WTC11 (cell line): ENCODE measurements at places on chromosomes 3 and 15.

- no peak for DNase-seq
Measured at GRCh38 chr3:64190517-64191515, 34.5 kb downstream of the PRICKLE2 start.

DNA sequence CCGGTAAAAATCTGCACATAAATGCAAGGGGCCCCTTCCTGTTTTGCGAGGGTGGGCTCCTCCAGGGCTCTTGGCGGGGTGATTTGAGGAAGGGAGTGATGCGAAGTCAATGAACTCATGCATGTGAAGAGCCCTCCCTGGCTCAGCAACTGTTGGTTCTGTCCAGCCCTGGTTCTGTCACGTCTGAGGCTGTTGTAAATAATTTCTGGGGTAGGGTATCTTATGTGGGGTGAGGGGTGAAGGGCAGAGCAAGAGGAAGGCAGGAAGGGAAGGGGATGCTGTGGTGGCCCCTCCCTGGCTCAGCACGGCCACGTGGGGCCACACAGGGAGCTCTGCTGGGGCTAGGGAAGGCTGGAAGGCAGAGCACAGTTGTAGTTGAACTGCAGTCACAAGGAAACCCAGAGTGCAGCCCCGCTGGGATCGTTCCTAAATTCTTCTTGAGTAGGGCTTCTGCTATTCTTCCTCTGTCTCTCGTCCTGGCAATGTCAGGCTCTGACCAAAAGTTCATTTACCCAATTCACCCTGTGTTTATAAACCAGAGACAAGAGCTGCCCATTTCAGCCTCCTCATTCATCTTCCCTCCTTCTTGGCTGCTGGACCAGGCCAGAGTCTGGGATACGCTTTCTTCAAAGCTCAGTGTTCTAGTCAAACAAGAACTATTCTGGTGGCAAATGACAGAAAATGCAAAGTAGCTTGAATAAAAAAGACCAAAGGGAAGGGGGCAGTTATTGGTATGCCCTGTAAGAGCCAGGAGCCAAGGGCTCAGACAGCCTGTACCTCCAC, 14.8 kb upstream of the TOPBP1 start:
- no peak for DNase-seq

GRCh38 chr3:69442771-69443311, 57.0 kb upstream of the FRMD4B start:
- DNase-seq, result no peak

DNA sequence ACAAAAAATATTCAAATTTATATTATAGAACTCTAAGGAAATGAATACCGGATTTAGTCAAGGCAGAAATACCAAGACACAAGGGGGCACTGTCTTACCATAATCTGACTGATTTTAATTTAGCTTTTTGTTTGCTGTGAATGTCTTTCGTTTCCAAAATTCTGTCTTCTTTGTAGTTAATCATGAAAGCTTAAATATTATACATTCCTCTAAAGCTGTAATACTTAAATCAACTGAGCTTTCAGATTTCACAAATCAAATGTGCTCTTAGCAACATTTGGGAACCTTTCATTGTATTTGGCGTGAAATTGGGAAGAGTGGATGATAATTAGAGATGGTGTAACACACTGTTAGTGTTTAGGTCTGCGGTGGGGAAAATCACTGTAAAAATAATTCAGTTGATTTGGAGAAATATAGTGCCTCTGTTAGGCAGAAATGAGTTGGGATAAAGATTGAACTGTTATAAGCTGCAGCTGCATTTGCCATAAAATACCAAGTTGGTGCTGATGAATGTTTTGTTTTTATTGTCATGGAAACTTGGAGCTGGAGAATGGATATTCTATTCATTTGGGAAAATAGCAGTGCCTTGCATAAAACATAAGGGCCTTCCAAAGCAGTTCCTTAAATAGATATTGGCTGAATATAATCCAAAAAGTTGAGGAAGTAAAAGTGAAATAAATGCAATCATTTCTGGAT, 228.2 kb downstream of the TCF12 start:
- no peak for DNase-seq

GRCh38 chr3:60919296-60919695, 332.0 kb downstream of the FHIT start:
- no peak for DNase-seq

DNA sequence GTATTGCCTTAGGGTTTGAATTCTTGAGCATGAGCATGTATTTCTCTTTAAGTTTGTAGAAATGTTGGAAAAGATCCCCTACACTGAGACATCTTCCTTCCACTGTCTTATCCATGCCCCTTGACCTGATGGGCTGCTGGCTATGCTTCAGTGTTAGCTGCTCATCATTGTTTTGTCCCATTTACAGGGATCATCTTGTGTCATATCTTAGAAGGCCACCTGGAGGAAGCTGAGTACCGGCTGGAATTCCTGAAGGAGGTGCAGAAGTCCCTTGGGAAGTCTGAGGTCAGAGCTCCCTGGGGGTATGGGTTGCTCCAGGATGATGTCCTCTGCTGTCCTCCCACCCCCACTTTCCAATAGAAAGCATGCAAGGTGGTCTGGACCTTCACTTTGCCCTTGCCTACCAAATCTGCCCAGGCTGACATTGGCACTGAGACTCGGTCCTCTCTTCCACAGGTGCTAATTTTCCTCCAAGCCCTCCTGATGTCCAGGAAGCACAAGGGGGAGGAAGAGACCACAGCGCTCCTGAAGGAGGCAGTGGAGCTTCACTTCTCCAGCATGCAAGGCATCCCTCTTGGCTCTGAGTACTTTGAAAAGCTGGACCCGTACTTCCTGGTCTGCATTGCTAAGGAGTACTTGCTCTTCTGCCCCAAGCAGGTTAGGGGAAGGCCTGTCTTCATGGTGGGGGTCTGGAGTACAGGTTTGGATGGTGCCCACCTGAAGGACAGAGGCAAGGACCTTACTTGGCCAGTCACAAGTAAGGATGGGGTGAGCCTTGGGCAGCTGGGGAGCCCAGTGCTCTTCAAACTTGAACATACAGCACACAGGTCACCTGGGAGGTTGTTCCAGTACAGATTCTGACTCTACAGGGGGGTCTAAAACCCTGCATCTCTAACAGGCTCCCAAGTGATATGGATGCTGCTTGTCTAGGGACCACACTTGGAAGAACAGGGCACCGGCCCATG, 17.7 kb downstream of the TTC21A start:
- DNase-seq, result no peak

GRCh38 chr3:142929109-142929508, 34.4 kb downstream of the PAQR9 start:
- peak; percentile 71 for DNase-seq

DNA sequence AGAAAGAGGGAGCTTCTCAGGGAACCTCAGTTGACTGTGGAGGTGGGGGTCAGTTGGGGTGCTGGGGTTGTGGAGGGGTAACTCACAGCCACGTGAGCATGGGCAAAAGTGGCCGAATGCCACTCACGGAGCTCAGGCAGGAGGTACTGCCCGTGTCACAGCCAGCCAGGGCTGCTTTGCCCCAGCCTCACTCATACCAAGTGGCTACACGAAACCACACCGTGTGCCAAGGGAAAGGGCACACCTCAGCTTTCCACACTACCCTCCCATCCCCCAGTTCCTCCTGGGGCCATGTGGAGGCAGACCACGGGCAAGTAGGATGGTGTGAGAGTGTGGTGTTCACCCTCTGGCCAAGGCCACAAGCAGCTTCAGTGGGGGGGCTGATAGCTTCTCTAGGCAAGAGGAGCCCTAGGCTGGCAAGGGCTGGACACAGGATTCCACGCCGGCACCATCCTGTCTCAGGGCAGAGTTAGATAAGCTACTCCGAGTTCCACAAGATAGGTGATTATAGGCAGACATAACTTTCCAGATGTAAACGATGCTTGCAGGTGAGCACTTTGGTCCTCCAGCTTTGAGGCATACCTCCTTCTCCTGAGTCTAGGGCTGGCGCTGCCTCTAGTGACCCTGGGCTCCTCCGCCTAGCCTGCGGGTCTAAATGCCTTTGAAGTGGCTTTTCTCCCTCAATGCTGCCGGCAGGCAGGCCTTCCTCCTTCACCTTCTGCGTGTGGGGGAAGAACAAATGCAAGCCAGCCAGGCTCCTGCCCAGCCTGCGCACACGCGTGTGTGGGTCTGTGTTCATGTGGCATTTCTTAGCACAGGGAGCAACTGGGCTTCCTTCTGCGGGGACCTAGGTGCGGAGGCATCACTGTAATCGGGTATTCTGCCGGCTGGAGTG, 25.0 kb downstream of the RGMA start:
- DNase-seq, result no peak

DNA sequence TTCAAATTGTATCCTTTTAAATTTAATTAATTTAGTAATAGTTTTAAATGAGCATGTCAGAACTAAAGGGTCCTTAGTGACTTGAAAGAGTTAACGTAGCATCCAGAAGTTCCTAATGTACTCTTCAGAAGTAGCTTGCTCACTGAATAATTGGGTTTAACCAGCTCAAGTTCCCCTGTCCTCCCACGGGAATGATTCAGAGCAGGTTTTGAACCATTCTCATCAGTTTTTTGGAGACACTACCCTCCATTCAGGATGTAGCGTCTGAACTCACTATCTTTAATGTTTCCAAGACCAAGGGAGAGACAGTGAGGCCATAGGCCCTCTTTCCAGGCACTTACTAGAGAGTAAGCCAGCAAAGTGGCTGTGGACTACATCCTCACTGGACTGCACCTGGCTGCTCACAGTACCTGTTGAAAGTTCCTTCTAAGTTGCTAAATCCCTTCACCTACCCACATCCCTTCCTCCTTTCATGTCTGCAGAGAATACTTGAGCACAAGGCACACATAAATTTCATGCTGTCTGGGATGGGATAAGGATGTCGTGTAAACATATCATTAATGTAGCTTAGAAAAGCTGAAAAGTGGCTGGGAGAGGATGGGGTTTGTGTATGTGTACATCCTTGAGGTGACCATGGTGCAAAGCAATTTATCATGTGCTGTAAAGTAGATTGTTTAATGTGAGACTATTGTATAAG, 146.3 kb downstream of the PLCL2 start:
- no peak for DNase-seq

- DNase-seq, result no peak
Measured at GRCh38 chr15:56969265-56969895, 50.9 kb downstream of the TCF12 start.

DNA sequence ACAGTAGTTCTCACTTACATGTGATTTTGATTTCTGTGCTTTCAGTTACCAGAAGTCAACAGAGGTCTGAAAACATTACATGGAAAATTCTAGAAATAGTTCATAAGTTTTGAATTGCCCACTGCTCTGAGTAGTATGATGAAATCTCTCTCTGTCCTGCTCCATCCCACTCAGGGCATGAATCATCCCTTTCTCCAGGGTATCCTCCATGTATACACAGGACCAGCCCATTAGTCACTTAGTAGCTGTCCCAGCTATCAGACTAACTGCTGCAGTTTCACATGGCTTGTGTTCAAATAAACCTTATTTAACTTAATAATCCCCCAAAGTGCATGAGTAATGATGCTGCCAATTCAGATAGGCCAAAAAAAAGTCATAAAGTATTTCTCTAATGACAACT, 38.6 kb downstream of the EPHA3 start:
- no peak for DNase-seq

GRCh38 chr3:50374363-50375257, 15.3 kb upstream of the TMEM115 start:
- DNase-seq, result no peak

DNA sequence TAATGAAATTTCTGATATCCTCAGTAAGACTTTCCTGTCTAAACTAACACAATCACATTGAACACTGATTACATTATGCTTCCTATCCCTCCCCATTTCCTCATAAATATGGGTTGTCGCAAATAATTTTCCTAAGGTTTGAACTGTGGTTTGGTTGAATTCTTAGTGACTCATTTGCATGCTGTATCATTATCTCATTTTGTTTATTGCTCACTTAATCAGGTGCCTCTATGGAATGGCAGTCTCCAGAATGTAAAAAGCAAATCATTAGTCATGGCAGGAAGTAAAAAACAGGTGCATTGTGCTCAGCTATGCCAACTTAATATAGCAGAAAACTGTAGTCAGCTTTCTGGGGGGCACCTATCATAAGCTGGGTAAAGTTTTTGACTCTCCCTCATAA, 216.0 kb upstream of the ZBTB20 start:
- no peak for DNase-seq
